ENCODE measurements at places on chromosomes 4 and X. TPM values are rescaled to one million over a fixed set of nuclear protein-coding genes. Genes with fewer than 3 reads are reported as not detected.

The CXCR3 gene
- total RNA-seq = 0.29 TPM

DNA sequence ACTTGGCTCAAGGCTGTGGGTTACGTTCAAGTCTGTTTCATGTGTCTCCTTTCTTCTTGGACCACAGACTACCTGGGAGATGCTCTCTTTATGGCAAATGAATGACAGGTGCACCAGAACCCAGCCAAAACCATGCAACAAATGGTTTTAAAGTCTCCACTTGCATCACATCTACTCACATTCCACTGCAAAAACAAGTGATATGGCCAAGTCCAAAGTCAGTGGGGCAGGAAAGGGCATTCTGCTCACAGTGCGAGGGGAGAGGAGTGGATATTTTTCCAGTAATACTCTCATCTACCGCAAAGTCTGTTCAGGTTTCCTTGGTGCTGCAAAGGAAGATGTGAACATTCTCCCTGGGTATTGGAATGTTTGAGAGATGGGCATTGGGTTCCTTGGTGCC lies 120.5 kb downstream of the UCHL1 start:
- DNase-seq = no peak

- DNase-seq = no peak
These were observed 661 bp downstream of the SPIN4 start for GRCh38 chrX:63350465-63350877.

GRCh38 chr4:7653510-7654369 lies 219.0 kb upstream of the PSAPL1 start:
- DNase-seq = no peak

DNA sequence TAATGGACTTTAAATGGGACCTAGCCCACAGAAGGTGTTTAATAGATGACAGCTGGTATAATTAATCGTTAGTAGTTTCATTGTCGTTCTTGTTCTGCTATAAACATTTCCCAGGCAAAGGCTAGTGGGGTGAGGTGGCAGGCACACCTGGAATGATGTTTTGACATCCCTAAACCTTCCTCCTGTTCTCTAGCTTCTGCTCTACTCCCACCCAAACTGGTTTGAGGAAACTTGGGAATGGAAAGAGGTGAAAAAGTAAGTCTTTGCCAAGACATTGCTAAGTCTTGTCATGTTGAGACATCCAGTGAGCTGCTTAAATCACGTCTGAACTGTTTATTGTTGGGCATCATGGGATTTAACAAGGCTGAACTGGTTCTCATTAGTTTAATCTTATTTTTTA lies 37.5 kb downstream of the CHRNA9 start:
- DNase-seq = no peak
